ENCODE measurements at places on chromosomes 6 and 20.

- DNase-seq, result no peak
Observed at GRCh38 chr6:2665146-2666070, 85.3 kb downstream of the MYLK4 start.

- no peak for DNase-seq
Observed at GRCh38 chr20:20363799-20364592, 3.9 kb upstream of the INSM1 start.

- no peak for DNase-seq
Observed at GRCh38 chr6:40328386-40328985, 258.7 kb downstream of the LRFN2 start.

DNA sequence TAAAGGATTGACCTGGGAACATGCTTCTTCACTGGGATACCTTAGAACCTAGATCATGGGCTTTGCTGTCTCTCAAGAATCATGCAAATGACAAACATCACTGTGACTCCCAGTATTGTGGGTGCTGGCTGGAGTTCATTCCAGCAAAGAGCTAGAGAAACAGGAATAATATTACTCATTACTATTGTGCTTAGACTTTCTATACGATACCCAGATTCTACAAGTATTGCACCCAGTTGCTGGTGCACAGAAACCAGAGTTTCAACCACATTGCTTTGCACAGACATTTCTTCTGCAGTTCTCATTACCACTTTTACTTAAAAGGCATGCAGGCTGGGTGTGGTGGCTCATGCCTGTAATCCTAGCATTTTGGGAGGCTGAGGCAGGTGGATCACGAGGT is 220.4 kb upstream of the ZNF217 start:
- DNase-seq, result no peak

DNA sequence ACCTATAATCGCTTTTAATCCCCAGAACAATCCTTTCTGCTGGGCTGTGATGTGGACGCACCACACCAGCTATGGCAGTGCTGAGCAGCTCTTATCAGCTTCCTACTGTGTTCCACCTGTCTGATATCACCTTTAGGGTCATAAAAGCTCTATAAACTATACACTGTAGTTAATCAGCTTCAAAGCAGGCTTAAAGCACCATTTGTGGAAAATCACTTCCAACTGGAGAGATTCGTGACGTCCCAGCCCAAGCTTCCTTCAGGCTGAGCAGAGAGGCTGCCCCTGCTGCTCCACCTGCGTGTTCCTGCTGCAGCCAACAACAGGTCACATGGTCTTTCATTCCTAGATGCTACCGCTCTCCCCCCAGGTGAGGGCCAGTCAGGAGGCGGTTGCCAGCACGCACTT is 156.5 kb downstream of the SMOC2 start:
- DNase-seq, result peak; percentile 5

DNA sequence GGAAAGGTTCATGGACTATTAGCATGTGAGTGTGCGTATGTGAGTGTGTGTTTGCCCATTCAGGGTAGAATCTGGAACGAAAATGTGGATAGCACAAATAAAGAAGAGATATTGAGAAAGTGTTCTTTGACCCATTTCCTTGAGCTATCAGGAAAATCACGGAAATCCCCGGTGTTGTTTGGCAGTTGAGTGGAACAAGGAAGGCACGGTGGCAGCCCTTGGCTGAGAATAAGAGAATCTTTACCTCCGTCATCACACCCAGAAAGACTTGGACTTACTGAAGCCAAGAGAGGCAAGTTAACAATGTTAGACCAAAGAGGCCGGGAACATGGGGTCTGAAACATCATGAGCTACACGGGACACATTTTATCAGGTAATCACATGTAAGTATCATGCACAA is 588.9 kb upstream of the BTBD3 start:
- no peak for DNase-seq

DNA sequence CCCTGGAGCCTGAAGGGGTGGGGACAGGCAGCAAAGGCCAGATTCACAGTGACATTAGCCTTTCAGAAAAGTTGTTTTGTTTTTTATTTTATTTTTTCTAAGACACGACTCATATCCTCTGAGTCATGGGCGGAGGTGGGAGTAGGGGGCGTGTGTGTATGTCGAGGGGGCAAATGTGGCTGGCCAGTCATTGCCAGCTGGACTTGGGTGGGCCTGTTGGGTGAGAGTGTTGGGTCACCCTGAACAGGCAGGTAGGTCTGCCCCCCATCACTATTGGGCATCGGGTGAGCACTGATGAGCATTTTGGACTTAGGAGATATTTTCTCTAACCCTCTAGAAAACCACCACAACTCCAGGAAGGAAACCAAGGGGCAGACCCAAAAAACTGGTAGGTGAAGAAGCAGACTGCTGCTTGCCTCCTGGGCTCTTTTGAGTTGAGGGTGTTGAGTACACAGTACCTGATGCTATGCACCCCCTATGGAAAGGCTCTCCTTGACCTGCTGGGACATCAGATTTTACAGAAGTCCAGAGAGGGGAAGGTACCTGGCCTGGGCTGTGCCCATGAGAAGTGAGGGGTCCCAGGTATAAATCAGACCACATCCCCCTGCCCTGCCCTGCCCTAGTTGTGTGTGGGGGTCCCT is 5.6 kb downstream of the SMIM29 start:
- DNase-seq, result peak; percentile 71

Data from mesenteric fat pad (tissue), 1 donor.